HS-27A (cell line): ENCODE measurements at places on chromosomes 3 and 15.

GRCh38 chr3:37229740-37230139 is 55.4 kb upstream of the LRRFIP2 start:
- no peak for DNase-seq

- DNase-seq: no peak
Observed at GRCh38 chr15:95401587-95401986, 928.9 kb upstream of the NR2F2 start.

DNA sequence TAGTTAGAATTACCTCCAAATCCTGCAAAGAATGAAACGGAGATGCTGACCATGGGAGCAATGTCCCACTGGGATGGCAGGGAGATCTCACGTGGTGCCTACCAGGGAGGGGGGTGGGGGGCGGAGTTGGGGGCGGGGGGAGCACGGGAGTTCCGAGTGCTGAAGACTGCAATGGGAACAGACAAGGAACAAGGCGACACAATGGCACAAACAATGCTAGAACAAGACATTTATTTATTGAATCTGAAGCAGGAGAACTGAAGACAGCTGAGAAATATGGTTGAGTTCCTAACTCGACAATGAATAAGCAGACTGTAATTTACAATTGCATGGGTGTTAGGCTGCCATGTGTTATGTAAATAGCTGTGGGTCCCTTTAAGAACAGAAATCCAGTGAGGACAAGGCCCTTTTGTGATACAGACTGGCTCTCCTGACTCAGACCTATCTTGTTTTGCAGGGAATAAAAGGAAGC is 91.2 kb downstream of the AQP9 start:
- DNase-seq: no peak

DNA sequence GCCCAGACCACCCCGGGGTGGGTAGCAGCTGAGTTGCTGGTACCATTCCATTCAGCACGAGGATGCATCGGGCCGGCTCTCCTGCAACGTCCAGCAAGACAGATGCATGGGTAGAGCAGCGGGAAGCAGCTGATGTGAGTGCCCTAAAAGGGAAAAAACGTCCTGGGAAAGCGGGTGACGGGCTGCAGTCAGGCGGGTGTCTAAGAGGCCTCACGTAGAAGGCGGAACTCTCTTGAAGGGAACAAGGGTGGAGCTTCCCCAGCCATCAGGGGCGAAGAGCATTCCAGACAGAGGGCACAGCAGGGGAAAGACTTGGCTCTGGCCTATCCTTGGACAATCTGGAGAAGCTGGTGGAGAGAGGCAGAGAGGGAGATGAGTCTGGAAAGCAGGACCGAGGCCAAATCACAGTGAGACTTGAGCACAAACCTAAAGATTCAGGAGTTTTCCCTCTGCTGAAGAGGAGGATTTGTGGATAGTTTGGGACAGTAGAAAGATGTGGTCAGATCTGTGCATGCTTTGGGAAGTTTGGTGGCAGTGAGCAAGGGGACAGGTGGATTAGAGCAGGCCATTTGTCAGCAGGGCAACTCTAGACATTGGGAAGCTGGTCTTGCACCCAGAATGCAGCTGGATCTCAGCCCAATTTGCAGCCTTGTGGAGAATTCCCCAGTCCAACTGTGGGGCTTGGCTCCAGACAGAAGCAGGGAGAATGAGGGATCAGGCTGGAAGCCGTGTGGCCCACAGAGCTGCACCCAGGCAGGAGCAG is 70.7 kb downstream of the SEMA5B start:
- no peak for DNase-seq

DNA sequence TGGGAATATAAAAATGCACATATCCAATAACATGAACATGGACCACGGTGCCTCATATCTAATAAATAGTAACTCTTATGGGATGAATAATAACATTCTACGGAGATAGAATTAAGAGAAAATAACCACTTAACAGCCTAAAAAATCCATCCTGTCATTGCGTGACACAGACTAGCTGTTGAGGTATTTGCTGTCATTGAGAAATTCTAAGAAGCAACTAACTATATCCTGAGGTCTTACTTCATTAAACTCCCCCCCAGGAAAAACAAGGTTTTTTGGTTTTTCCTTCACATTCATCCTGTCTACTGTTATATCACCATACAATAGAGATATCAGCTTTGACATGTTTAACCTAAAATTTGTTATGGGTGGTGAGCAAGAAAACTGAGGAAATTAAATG is 14.3 kb downstream of the CEP152 start:
- no peak for DNase-seq

GRCh38 chr3:42647821-42648459 is 5.6 kb upstream of the ZBTB47 start:
- no peak for DNase-seq

DNA sequence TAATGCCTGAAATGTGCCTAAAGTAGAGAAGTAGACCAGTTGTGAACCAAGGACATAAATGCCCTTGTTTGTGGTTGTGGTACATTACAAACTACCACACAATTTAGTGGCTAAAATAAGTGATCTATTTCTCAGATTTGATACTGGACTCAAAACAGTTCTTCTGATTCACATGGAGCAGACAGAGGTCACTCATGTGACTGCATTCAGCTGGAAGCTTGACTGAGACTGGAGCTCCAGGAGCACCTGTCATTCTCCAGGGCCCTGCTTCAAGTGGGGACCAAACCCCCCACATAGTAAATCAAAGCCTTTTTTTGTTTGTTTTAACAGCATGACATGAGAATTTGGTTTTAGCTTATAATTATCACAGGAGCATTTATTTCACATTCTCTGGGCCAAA is 301.2 kb downstream of the OXSM start:
- DNase-seq: no peak

DNA sequence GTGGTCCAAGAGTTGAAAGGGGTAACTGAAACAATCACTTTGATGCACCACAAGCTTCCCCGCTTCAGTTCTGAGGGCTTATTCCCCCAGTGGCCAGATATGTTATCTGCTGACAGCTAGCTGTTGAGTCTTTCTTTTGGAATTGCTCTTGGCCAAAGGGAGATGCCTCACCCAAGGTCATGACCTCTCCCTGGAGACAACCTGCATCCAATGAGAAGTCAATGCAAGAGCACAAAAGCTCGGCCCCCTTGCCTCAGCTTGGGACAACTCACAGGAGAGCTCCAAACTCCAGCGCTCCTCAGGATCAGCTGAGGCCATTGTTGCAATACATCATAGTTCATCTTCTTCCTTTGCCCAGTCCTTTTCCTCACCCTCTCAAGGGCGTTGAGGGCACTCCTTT is 31.0 kb upstream of the THBS1 start:
- DNase-seq: no peak

DNA sequence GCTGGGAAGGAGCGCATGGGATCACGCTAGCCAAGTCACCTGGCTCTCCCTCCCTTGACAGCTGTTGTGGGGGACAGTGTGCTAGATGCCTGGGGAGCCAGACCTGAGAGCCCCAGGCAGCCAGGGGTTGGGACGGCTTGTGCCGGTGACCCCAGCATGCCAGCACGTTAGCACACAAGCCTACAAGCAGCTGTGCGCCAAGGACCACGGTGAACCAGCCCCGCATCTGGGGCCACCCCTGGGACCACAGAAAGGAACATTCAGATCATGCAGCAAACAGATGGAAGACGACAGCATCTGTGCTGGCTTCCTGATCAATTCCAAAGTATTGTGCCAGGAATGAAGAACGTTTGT is 64.8 kb downstream of the NTRK3 start:
- DNase-seq: no peak

GRCh38 chr3:25785826-25786225 is 2.6 kb upstream of the NGLY1 start:
- no peak for DNase-seq

- no peak for DNase-seq
Observed at GRCh38 chr3:126181398-126181725, 976 bp upstream of the ALDH1L1 start.

GRCh38 chr3:11367143-11367693 is 95.0 kb downstream of the ATG7 start:
- DNase-seq: no peak

DNA sequence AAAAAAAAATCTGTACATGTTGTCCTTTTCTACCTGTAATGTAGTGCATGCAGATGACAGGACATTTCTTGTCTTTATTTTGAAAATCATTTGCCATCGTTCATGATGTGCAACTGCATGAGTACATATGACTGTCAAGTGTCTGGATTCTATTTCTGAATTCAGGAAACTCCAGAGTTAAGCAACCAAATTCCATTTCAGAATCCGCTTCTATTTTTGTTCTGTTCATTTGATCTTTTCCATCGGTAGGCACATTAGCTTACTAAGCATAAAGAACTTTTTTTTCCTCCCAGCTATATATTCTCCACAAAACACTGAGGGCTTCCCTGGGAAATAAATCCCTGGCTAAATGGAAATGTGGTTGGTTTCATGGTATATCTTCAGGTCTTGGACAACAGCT is 365.6 kb downstream of the PTPRG start:
- no peak for DNase-seq

DNA sequence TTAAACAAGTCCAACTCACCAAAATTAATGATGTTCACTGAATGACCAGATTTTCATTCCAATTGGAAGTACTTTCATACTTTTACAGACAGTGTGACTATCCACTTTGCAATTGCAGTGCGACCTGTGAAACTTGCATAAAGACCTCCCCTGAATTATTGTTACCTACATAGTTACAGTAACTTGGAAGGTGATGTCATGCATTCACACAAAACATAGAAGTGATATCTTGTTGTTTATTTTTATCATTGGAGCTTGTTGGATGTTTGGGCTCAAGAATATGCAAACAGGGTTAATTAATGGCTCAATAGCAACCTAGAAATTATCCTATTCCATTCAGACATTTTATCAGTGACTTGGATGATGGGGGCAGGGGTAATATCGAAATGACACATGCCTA is 470.9 kb downstream of the MECOM start:
- DNase-seq: no peak
